HCT116 (cell line): ENCODE measurements at places on chromosomes 2 and 18.

GRCh38 chr18:74869904-74870863 lies 272.5 kb downstream of the ZNF407 start:
- no peaks in the 10 kb centered on the region for H3K36me3 ChIP-seq
- no peak for DNase-seq
- no peak overlapping the region for H3K4me3 ChIP-seq
- no peak overlapping the region for H3K27ac ChIP-seq

DNA sequence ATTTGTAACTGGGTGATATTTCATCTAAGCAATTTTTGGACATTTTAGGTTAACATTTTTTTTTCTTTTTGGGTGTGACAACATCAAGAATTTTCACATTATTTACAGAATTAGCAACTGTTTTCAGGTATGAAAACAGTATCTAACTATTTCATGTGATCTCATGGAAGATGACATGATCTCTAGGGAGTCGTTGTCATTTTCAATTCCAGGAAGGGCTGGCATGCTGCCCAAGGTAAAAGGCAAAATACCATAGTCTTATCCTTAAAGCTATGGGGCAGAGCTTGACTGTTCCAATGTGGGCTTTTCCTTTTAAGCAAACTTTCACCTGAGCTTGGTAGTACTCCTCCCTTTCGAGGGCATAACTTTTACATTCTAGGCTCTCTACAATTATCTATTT lies 443.7 kb downstream of the DSEL start:
- no peak overlapping the region for H3K4me3 ChIP-seq
- no peak for DNase-seq
- H3K36me3 ChIP-seq = no peaks in the 10 kb centered on the region
- H3K4me1 ChIP-seq = no peaks in the 10 kb centered on the region

GRCh38 chr2:120828066-120828465 lies 92.4 kb downstream of the GLI2 start:
- H3K36me3 ChIP-seq = no peaks in the 10 kb centered on the region
- DNase-seq = no peak
- no peaks in the 10 kb centered on the region for H3K27me3 ChIP-seq
- no peak overlapping the region for H3K27ac ChIP-seq

- no peak overlapping the region for H3K27ac ChIP-seq
- H3K36me3 ChIP-seq = no peaks in the 10 kb centered on the region
- no peaks in the 10 kb centered on the region for H3K4me1 ChIP-seq
- no peak for DNase-seq
- no peaks in the 10 kb centered on the region for H3K27me3 ChIP-seq
Observed at GRCh38 chr18:71951001-71951400, 593.1 kb downstream of the CBLN2 start.

DNA sequence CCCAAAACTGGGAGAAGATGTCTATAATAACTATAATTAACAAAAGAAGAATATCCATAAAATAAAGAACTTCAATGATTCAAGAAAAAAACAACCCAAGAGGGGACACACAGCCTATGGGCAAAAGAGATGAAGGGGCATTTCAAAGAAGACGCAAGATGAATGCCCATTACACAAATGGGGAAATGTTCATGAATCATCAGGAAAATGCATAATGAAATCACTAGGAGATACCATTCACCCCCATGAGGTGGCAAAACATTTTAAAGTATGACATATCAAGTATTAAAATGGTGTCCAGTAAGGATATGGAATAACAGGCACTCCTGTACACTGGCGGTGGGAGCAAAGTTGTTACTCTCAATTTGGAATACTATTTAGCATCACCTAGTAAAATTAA lies 183.3 kb downstream of the TXNL1 start:
- H3K27ac ChIP-seq = no peak overlapping the region
- H3K4me1 ChIP-seq = no peaks in the 10 kb centered on the region
- no peaks in the 10 kb centered on the region for H3K36me3 ChIP-seq
- DNase-seq = no peak
- H3K27me3 ChIP-seq = no peaks in the 10 kb centered on the region; the same call in 1 of the 2 replicates

DNA sequence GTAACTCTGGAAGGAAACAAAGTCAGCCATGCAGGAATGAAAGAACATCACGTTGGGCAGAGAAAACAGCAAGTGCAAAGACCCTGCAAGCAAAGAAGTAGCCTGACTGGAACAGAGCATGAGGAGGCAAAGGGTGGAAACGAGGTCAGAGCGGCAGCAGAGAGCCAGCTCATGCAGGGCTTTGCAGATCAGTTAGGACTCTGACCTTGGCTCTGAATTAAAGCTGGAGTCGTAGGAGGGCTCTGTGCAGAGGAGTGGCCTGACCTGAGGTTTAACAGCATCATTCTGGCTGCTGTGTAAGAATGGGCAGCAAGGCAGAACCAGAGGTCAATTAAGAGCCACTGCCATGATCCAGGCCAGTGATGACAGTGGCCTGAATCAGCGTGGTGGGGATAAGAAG lies 220.7 kb downstream of the PRKCE start:
- no peaks in the 10 kb centered on the region for H3K4me1 ChIP-seq
- H3K36me3 ChIP-seq = no peaks in the 10 kb centered on the region
- no peak overlapping the region for H3K4me3 ChIP-seq

DNA sequence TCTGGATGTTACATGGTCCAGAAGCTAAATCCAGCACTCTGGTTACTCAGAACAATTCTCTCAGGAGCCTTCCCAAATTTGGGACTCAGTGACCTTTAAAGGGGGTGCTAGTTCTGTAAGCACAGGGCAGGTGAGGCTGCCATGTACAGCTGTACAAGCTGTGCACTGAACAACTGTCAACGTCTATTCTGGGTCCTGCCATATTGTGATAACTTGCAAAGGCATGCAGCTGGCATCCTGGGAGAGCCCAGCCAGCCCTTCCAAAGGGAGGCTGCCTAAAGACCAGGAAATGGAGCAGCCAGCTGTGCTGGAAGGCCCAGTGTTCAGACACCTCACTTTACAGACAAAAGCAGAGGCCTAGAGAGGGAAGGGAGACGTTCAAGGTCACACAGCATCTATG lies 204.8 kb downstream of the KLHL29 start:
- no peaks in the 10 kb centered on the region for H3K36me3 ChIP-seq
- no peaks in the 10 kb centered on the region for H3K27me3 ChIP-seq
- no peaks in the 10 kb centered on the region for H3K4me1 ChIP-seq

DNA sequence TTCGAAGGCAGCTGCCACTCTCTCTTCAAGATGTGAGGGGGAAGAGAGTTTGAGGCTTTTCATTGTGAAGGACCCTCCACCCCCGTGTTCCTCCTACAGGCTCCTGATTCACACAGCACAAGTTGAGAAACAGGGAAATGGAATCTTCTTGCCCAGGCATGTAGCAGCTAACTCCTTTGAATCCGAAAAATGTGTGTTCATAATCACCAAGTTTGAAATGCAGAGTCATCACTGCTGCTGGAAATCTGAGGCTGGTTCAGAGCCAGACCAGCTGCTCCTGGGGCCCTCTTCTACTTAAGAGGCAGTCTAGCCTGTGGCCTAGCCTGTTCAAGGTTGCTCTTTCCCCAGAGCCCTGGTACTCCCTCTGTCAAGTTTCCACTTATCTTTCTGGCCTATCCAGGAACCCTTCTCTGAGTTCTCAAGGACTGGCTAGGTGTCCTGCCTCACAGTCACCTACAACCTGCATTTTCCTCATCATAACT lies 166.4 kb downstream of the TMEM247 start:
- H3K4me3 ChIP-seq = no peak overlapping the region
- no peak overlapping the region for H3K27ac ChIP-seq
- DNase-seq = no peak
- peaks cover 2% of the 10 kb centered on the region; the same call in 1 of the 2 replicates for H3K4me1 ChIP-seq
- no peaks in the 10 kb centered on the region for H3K27me3 ChIP-seq
- no peaks in the 10 kb centered on the region for H3K36me3 ChIP-seq
